ENCODE measurements at places on chromosomes 4 and X.

DNA sequence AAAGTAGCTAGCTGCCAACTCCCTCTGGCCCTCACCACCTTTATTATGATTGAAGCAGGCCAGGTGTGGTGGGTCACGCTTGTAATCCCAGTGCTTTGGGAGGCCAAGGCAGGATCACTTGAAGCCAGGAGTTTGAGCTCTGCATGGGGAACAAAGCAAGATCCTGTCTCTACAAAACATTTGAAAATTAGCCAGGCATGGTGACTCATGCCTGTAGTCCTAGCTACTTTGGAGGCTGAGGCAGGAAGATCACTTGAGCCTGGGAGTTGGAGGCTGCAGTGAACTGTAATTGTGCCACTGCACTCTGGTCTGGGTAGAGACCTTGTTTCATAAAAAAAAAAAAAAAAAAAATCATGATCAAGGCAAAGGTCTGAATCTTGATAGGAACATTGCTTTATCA is 467.0 kb upstream of the DIPK2B start:
- DNase-seq: no peak

DNA sequence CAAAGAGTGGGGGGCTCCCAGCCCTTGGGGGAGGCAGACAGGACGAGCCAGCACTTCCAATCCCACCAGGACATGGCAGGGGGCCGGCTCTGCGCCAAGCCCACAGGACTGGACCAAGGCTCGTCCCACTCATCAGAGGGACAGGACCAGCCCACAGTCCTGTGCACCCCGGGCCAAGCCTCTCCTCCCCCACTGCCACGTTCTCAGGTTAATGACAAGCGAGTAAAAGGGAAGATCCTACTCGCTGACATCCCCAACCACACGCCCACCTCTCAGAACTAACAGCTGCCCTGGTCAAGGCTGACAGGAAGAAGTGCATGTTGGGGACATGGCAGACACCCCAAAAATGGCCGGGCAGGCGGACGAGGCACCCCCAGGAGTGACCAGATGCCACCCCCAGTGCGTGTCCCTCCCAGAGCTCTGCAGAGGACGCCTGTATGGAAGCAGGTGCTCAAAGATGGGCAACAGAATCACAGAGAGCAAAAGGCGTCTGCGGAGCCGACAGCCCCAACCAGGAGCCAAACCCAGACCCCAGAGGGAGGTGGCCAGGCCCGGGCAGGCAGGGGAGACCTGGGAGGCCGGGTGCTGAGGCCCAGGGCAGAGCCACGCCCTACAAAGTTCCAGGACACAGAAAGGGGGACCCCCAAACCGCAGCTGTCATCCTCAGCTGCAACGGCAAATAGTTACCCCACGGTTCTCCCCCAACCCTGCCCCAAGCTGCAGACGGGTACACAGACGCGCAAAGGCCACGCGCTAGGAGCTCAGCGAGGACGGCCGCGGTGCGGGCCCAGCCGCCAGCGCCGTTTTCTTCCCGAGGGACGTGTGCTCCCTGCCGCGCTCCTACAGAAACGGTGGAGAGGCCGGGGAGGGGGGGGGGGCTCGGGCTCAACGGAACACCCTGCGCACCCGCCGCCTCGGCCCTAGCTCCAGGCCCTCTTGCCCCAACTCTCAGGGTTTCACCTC is 1.7 kb downstream of the CTBP1 start:
- DNase-seq: no peak

- no peak for DNase-seq
These were observed 30.3 kb upstream of the SLC2A9 start for GRCh38 chr4:10051517-10052135.

DNA sequence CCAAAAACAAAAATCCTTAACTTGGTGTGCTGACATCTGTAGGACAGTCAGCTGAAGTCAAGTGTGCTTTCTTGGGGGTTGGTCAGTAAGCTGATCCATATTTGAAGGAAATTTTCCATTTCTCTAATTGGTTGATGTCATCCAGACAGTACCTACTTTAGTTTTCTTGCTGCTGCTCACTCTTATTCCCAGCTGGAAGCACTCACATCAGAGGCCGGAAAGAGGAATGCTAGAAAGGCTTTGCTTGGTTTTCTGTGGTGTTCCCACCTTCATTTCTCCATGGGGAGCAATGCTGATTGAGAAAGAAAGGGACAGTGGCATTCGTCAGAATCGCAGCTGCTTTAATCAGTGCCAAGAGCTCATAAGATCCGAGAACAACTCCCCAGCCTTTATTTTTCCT is 227.0 kb downstream of the C4orf33 start:
- no peak for DNase-seq

GRCh38 chrX:83510510-83511062 is 2.5 kb downstream of the POU3F4 start:
- DNase-seq: no peak

- no peak for DNase-seq
These were observed 82.6 kb downstream of the BLTP1 start for GRCh38 chr4:122234686-122235085.

DNA sequence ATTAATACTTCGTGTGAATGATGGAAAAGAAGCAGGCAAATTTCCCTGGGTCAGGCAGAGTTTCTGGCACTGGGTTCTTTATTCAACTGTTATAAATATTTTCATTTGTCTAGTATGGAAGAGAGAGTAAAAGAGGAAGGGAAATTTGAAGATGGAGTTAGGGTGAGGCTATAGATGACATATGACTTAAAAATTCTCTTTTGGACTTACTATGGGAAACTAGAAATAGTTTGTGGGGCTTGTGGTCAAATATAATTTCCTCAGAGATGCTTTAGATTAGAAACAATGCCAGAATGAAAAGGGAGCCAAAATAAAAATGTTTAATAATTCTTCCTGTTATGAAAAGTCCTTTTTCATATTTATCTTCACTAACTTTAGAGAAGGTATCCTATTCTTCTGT is 103.2 kb downstream of the GC start:
- no peak for DNase-seq

DNA sequence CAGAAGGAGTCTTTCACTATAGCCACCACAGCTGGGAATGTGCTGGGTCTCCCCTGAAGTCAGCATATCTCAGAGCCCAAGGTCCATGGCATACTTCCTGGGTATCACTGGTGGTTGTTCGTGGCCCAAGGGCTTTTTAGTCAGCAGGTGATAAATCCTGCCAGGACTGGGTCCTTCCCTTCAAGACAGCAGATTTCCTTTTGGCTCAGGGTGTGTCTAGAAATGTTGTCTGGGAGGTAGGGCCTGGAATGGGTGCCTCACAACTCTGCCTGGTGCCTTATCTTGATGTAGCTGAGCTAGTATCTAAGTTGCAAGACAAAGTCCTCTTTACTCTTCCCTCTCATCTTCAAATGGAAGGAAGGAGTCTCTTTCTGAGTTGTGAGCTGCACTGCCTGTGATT is 102.4 kb upstream of the TMLHE start:
- DNase-seq: no peak

GRCh38 chr4:7798178-7798995 is 141.3 kb downstream of the AFAP1 start:
- DNase-seq: no peak

DNA sequence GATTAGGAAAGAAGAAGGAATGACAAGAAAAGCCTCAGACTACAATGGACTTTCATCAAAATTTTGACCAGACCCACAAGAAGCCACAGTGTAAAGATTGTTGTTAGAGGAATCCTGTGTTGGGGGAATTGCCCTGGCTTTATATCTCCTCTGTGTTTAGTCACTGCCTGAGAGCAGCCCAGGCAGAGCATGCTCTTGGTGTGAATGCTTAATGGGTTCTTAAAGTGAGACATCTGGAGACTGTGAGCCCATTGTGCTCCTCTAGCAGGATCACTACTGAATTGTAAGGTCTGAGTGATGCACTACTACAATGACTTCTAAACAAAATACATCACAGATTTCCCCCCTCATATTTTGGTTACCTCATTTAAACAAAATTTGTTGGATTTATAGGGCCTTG is 1860.5 kb upstream of the ADGRL3 start:
- no peak for DNase-seq

DNA sequence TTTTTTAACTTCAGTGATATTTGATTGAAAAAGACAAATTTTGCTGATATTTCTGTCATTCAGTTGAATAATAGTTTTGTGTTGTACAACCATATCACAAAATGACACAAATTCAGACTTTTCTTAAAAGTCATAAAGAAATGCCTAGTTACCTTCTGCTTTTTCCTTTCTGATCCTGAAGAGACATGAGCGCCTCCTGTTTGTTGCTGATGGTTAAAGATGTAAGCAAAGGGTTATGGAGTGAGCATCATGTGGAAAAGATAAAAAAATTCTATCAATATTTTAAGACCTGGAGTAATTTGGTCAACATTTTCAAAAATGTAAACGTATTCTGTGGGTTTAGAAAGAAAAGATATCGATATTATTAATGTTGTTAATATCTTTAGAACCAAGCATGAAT is 669.9 kb upstream of the NR3C2 start:
- no peak for DNase-seq

DNA sequence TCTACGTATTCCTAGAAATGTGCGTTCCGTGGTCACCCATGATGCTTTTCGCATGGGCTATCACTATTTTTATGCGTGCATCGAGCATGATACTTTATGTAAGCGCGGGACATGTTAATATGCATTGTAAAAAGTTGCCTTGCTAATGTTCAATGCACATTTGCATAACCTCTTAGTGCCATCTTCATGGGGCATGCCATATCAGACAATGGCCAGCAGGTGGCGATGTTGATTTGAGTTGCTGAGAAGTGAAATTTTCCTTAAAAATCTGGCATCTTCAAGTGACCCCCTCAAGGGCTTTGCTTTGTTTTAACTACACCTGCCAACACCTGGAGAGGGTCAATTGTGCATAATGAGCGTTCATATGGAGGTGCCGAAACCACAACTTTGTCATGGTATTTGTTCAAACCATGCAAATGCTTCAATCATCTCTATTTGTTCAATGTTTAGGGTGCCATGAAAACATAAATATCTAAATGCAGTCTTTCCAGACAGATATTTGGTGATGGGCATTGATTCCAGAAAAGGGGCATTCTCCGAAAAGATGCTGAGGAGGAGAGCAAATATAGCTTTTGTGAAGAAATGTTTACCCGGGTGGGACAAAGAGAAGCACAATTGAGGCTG is 833.9 kb upstream of the PRKX start:
- DNase-seq: no peak

GRCh38 chr4:93346840-93347239 is 481.7 kb upstream of the ATOH1 start:
- no peak for DNase-seq

- no peak for DNase-seq
These were observed 25.8 kb upstream of the VEGFC start for GRCh38 chr4:176818531-176818930.

- DNase-seq: no peak
These were observed 60.8 kb upstream of the ESX1 start for GRCh38 chrX:104315555-104315954.

DNA sequence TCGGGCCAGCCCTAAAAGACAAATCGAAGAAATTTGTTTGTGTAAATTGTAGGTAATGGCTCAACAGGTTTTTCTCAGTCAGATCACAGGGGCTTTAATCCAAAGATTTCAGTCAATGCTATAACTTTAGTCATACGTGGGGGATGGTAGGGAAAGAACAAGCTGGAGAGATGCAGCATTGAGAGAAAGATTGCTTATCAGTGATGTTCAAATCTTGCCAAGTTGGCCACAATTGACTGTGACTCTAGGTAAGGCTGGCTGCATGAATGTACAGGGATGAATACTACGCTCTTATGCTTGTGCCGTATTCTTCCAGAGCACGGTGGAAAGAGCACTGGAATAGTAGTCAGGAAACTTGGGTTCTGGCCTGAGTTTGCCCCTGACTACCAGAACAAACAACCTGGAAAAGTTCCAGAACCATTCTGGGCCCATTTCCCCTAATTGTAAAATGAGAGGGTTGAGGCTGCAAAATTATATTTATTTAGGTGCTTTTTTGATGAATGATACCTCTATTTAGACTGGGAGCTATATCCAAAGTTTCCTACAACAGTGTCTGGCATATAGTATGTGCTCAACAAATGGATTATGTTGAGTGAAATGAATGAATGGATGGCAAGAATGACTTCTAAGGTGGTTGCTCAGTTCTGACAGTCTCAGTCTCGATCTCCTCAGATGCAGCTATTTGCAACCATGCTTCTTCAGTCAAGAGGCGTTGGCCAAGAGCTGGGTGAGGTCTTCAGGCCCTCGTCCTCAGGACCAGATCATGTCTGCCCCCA is 44.4 kb downstream of the TSC22D3 start:
- no peak for DNase-seq

DNA sequence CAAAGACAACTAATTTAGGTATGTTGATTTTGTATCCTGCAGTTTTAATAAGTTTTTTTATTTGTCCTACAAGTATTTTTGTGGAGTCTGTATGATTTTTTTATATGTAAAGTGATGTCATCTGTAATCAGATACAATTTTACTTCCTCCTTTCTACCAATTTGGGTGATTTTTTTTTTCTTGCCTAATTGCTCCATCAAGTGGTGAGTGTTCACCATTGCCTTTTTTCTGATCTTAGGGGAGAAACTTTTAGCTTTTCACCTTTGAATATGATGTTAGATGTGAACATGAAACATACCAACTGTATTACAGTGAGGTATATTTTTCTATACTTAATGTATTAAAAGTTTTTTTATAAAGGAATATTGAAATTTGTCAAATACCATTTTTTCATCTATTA is 362.3 kb downstream of the PABPC4L start:
- no peak for DNase-seq

DNA sequence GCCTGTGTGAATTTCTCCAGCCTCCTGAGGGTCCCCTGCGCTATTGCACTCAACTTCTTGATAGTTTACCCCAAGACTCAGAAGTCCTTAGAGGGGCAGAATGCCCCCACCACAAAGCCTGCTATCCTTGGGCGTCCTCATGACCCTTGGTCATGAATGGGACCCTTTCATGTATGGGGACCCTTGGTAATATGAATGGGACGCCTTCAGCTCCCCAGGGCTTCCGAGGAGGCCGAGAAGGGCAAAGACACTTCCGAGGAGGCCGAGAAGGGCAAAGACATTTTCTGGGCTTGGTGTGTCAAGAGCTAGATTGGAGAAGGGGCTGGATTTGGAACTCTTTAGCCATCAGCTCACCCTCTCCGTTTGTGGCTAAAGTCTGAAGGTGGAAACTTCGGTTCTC is 8.6 kb downstream of the SHOX start:
- DNase-seq: no peak

DNA sequence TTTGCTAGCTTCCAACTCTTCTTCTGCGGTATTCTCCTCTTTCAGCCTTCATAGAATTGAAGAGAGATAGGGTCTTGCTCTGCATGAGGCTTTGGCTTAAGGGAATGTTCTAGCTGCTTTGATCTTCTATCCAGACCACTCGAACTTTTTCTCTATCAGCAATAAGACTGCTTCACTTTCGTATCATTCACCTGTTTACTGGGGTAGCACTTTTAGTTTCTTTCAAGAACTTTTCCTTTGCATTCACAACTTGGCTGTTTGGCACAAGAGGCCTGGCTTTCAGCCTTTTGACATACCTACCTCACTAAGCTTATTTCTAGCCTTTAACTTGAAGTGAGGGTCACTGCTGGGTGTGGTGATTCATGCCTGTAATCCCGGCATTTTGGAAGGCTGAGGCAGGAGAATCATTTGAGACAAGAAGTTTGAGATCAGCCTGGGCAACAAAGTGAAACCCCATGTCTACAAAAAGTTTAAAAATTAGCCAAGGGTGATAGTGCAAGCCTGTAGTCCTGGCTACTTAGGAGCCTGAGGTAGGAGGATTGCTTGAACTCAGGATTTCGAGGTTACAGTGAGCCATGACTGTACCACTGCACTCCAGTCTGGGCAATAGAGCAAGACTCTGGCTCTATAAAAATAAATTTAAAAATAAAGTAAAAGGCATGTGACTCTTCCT is 47.1 kb upstream of the HPGDS start:
- DNase-seq: no peak

Data from NCI-H2029 (cell line).